GM12878 (cell line): ENCODE measurements at places on chromosomes 13 and 19. TPM values are rescaled to one million over a fixed set of nuclear protein-coding genes. Genes with fewer than 3 reads are reported as not detected.

The LYPD3 gene
- not detected in 2 replicates for total RNA-seq

The SPC24 gene
- 59.1 and 65.0 TPM in 2 replicates for total RNA-seq

The MYO16 gene
- total RNA-seq: 0.05 TPM in 1 of 2 replicates, not detected in the other

The ZNF738 gene
- total RNA-seq: 11.4 and 11.6 TPM in 2 replicates

The CEACAM16 gene
- not detected in 2 replicates for total RNA-seq

DNA sequence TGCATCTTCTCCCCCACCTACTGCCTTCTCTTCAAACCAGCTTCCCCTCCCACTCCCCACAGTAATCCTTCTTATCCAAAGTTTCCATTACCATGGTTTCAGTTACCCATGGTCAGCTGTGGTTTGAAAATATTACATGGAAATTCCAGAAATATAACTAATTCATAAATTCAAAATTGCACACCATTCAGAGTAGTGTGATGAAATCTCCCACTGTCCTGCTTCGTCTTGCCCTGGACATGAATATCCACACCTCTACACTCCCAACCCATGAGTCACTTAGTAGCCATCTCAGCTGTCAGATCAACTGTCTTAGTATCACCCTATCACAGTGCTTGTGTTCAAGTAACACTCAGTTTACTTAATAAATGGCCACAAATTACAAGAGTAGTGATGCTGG is 3.8 kb upstream of the KCTD12 start:
- no peak for DNase-seq
